ENCODE measurements at places on chromosomes 3 and 15.

DNA sequence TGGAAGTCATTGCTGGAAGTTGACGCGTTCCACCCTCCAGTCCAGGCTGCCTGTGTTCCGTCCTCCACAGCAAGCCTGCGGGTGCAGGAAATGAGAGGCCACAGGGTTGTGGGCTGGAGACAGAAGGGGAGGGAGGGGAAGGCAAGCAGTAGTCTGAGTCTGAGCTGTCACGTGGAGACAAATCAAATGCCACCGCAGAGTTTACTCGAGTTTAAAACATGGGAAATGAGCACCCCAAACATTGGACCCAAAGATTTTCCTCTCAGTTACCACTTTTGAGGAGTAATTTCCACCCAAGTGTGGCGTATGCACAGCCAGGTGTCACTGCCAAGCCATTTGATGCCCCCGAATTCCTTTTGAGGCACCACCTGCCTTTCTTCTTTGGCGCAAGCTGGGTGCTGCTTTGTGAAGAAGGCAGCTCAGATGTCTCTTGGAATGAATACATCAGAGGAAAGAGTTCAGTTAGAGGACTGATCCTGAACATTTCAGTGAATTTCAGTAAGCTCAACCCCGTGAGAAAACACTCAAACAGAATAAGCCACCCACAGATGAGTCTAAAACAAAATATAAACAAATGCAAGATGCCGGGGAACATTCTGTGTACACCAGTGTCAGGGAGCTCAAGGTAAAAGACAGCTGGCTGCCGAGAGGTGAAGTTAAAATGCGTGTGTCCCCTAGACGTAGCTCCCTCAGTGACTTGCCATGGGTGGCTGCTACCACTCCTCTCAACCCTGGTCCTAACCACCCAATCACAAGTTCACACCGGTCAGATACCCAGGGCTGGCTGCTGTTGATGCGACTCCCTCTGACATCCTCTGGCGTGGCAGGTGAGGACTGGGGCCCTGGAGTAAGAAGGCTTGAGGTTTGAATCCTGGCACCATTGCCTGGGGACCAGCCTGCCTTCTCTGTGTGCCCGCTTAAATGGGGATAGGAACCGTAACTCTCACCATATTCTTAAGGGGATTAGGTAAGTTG lies 203.8 kb downstream of the UACA start:
- peak; percentile 48 for DNase-seq

DNA sequence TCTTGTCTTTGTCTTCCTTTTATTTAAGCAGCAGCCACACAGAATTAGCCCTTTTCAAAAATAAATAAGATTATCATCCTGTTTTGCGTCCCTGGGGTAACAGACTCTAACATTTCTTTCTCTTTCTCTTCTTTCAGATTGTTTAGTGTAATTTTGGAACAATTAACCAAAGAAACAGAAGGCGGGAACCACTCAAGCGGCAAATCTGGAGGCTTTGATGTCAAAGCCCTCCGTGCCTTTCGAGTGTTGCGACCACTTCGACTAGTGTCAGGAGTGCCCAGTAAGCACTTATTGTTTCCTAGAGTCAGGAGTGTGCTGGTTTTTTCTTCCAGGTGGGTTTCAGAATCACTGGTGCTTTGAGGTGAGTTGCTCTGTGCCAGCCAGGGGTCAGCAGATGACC lies 165.6 kb downstream of the CACNA1D start:
- DNase-seq, result no peak

DNA sequence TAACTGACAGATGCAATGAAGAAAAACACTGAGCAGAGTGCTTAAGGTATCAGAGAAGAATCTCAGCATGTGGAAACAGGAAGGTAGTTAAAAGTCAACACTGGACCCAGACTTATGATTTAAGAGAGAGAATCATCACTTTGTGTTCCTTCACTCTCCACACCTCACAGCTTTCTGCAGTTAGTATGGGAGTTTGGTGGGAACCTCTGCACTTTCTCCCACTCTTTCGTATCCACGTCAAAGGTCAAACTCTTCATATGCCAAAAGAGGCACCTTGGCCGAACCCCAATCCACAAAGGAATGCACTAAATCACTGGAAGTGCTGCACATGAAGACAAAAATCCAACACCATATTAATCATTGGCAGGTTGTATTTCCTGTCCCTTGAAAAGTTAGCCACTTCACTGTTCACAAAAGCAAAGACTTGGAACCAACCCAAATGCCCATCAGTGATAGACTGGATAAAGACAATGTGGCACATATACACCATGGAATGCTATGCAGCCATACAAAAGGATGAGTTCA lies 361.2 kb downstream of the MAGI1 start:
- no peak for DNase-seq

- DNase-seq, result no peak
Observed at GRCh38 chr3:46162975-46163555, 45.0 kb downstream of the CCR1 start.

- no peak for DNase-seq
Observed at GRCh38 chr3:156952011-156952410, 125.9 kb downstream of the LEKR1 start.

- no peak for DNase-seq
Observed at GRCh38 chr3:187700249-187700648, 2.1 kb downstream of the RTP2 start.

- no peak for DNase-seq
Observed at GRCh38 chr3:186411994-186412393, 50.0 kb upstream of the DGKG start.

DNA sequence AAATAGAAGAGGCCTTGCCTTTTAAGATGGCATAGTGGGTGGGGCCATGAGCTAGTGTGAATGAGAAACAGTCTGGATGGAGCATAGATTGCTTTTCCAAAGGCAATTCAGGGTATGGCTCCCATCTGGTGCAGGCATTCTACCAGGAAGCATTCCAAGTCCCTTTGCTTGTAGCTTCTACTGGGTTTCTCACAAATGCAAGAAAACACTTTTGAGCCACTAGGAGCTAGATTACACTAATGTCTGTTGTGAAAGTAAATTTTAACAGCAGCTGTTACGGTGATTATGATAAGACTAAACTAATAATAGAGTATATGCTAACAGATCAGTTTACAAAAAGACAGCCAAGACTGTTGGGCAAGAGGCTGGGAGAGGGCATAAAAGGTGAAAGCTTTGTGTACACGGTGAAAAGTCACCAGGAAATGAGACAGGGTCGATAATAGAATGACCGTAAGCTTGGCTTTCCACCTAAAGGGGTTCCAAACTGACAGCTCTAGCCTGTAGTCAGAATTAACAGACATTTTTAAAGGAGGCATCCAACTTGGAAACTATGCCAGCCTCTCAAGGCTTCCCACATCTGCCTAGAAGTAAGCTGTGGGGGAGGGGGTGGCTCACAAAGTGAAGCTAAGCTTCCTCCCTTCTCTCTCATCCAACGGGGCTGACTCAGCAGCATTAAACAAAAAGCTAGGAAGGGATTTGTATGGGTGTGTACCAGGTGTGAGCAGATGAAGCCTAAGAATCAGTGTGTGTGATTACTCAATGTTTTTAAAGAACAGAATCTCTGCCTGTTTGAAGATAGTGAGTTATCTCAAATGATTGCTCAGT lies 61.1 kb upstream of the GPD1L start:
- no peak for DNase-seq
